ENCODE measurements at places on chromosomes 2 and 18. TPM values are rescaled to one million over a fixed set of nuclear protein-coding genes. Genes with fewer than 3 reads are reported as not detected.

The RGPD3 gene
- 0.34 TPM for total RNA-seq

The ACMSD gene
- not detected for total RNA-seq

The FOXD4L1 gene
- total RNA-seq = not detected

The HRH4 gene
- total RNA-seq = not detected

The SERPINB13 gene
- not detected for total RNA-seq

The COA5 gene
- 32.7 TPM for total RNA-seq

The MC5R gene
- total RNA-seq = not detected

The RAD51AP2 gene
- total RNA-seq = not detected

The RTKN gene
- 1.6 TPM for total RNA-seq

The EEF1B2 gene
- total RNA-seq = 1,168 TPM

The FBXO15 gene
- total RNA-seq = 2.1 TPM

The CLASP1 gene
- total RNA-seq = 61.4 TPM

The GNLY gene
- total RNA-seq = 52.6 TPM

The SCYGR4 gene
- not detected for total RNA-seq

The MIB1 gene
- total RNA-seq = 37.4 TPM

The GKN1 gene
- total RNA-seq = not detected

The OR6B2 gene
- total RNA-seq = not detected

The RAB27B gene
- total RNA-seq = not detected

The SKA1 gene
- 32.2 TPM for total RNA-seq

The SRD5A2 gene
- not detected for total RNA-seq

The TBR1 gene
- total RNA-seq = not detected

The SPP2 gene
- total RNA-seq = not detected

The AGPS gene
- total RNA-seq = 58.9 TPM

The PLEK gene
- total RNA-seq = 6.0 TPM

The TMEM37 gene
- not detected for total RNA-seq

The PTPN18 gene
- total RNA-seq = 35.4 TPM

The SDC1 gene
- 0.11 TPM for total RNA-seq

The RAPH1 gene
- 1.5 TPM for total RNA-seq

The LYPD6 gene
- total RNA-seq = not detected

The ZNF385B gene
- total RNA-seq = not detected

The SERPINB11 gene
- total RNA-seq = not detected

The HNMT gene
- total RNA-seq = not detected

The ANTXR1 gene
- 0.05 TPM for total RNA-seq

The CXCR1 gene
- total RNA-seq = not detected

The BOLL gene
- total RNA-seq = not detected

The ARHGEF4 gene
- total RNA-seq = 4.3 TPM

The CASP10 gene
- 18.3 TPM for total RNA-seq

The MAP3K19 gene
- not detected for total RNA-seq

The CNOT11 gene
- total RNA-seq = 59.7 TPM

The LCT gene
- total RNA-seq = 0.29 TPM

The GPBAR1 gene
- 0.16 TPM for total RNA-seq

The DLX1 gene
- not detected for total RNA-seq

The C2orf92 gene
- 6.8 TPM for total RNA-seq

The RAB17 gene
- total RNA-seq = 0.14 TPM

The TSPYL6 gene
- total RNA-seq = not detected

The BMP10 gene
- total RNA-seq = not detected

The DNAJC5G gene
- total RNA-seq = not detected

The IL36RN gene
- total RNA-seq = not detected

The ANO7 gene
- total RNA-seq = 5.4 TPM

The XIRP2 gene
- not detected for total RNA-seq

Measured in activated CD8-positive, alpha-beta T cell treated with anti-CD3 and anti-CD28 coated beads for 36 hours (primary cell).